ENCODE measurements at places on chromosomes 1 and 21.

GRCh38 chr1:147515045-147515869 is 26.0 kb upstream of the BCL9 start:
- peak; percentile 40 for DNase-seq

DNA sequence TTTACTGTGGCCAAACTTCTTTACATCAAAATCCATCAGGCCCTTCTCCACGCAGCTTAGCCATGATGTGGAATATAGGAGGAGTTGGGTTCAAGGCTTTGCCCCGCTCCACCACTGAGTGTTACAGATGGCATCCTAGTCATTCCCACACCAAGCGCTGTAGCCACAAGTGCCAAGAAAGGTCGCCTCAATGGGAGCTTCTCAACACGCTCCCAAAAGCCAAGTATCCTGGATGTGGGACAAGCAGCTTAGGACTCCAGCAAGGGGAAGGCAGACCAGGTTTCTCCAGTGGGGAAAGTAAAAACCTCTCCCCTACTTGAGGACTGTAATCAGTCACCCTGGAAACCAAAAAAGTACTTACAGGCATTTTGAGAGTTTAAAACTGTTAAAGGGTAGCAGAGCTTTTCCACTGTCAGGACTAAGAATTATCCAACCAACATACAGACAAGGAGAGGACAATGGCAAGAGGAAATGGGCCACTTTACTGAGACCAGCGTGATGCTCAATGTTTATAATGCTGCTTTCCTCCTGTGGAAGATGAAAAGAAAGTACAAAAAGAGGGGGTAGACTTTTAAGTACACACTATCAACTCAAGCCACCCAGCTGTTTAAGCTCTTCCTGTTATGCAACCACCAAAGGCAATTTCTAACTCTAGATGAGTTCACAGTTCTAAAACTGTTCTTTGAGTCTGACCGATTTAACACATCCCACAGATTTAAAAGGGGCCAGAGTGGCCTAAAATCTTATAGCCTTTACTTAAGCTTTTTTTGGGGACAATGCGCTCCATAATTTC is 120.7 kb upstream of the KRTAP19-8 start:
- DNase-seq, result peak; percentile 57

DNA sequence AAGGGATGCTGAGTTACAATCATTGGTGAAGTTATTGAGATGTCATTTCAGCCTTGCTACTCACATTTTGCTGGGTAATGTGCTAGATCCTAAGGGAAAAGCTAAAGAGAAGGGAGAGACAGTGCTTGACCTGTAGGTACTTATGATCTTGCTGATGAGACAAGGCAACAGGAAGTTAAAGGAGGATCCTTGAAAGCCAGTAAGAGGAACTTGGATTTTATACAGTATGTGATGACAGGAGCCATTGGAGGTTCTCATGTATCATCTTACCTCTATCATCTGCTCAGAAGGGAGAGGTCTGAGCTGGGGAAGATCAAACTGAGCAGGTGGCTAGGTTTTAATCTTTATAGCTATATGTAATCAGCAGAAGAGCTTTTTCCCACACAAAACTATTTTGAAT is 6.3 kb downstream of the APOBEC4 start:
- peak; percentile 32 for DNase-seq

GRCh38 chr1:45608175-45609156 is 15.4 kb downstream of the CCDC17 start:
- DNase-seq, result peak; percentile 60

GRCh38 chr1:66396212-66396890 is 137.6 kb upstream of the SGIP1 start:
- peak; percentile 97 for DNase-seq

DNA sequence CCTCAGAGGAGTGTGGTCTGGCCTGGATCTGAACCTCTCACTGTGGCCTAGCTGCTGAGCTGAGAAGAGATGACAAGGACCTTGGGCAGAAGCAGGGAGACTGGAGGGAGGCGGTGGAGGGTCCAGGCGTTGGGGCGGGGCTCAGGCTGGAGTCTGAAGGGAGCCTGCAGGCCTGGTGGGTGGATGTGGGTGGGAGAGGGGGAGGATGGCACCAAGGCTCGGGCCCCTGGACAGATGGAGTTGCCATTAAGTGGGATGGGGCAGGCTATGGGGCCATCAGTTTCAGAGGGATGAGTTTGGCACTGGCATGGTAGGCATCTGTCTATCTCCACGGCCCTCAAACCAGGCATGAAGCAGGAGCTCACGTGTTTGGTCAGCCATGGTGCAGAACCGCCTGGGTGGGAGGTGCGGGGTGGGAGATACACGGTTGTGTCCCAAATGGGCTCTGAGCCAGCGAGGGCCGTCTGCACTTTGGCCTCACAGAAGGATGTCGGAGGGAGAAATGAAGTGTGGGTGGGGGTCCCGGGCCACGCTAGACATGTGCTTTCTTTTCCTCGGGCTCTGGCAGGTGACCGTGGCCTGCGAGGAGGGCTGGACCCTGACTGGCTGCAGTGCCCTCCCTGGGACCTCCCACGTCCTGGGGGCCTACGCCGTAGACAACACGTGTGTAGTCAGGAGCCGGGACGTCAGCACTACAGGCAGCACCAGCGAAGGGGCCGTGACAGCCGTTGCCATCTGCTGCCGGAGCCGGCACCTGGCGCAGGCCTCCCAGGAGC is 23.6 kb downstream of the PCSK9 start:
- DNase-seq, result no peak

DNA sequence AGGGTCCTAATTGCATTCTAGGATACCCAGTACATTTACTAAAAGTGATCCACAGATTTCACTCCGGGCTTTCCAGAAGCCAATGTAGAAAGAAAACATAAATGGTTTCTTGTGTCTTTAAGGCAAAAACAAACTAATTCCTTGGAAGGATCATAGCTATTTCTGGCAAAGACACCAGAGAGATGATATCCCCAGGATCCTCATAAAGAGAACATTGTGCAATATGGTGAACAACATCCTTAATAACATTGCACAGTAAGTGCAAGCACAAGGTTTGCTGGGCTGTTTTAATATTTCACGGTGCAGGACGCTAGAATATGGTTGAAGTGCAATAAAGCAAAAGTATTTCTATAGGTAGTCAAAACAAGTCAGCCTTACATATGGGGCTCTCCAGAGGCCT is 83.0 kb downstream of the NTPCR start:
- DNase-seq, result no peak

DNA sequence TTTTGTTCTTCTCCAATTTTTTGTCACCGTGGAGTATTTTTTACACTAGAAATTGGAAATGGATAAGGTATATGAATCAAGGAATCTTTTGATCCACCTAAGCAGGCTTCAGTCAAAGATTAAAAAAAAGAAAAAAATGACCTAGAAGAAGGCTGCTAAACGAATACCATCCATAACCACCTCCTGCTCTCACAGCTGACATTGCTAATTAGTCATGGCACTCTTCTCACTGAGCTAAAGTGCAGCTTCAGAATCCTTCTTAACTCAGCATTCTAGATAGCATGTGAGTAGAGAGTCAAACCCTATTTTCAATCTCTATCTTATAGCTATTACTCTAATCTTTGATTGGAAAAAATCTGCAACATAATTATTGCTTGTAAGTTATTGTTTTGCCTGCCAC is 40.2 kb upstream of the ST6GALNAC5 start:
- no peak for DNase-seq

- peak; percentile 70 for DNase-seq
These were observed 4.5 kb downstream of the TNFSF4 start for GRCh38 chr1:173202424-173203145.

- DNase-seq, result peak; percentile 30
These were observed 4.0 kb upstream of the IFI16 start for GRCh38 chr1:159005676-159006075.

DNA sequence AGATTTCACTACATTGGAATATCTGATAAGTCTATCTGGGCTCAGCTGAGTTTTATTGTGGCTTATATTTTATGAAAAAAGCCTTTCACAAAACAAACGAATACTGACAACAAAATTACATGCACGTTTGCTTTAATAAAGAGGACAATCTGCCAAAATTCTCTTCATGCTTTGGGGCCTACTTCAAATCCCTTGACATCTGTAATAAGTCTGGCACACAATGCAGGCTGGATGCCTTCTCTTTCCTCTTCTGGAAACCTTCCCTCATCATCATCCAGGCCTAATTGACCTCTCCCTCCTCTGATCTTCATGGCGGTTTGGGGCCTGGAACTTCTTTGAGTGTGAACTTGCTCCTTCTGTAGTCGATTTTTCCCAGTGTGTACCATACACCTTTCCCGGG is 70.3 kb downstream of the MAP10 start:
- DNase-seq, result no peak

DNA sequence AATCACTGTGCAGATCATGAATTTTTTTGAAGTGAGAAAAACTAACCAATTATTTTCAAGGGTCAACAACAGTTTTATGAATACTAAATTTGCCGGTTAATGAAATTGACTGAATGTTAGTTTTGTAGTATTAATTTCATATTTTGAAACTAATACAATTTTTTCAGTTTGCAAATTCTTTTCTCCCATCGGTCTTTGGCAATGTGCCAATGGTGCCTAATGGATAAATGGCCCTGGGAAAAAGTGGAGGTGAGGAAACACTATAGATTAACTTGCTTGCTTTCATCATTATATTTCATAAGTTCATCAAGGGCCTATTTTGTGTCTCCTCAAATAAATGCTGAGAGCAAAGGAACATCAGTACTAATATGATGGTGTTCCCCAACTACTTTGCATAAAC is 4.1 kb downstream of the C1orf141 start:
- DNase-seq, result no peak

DNA sequence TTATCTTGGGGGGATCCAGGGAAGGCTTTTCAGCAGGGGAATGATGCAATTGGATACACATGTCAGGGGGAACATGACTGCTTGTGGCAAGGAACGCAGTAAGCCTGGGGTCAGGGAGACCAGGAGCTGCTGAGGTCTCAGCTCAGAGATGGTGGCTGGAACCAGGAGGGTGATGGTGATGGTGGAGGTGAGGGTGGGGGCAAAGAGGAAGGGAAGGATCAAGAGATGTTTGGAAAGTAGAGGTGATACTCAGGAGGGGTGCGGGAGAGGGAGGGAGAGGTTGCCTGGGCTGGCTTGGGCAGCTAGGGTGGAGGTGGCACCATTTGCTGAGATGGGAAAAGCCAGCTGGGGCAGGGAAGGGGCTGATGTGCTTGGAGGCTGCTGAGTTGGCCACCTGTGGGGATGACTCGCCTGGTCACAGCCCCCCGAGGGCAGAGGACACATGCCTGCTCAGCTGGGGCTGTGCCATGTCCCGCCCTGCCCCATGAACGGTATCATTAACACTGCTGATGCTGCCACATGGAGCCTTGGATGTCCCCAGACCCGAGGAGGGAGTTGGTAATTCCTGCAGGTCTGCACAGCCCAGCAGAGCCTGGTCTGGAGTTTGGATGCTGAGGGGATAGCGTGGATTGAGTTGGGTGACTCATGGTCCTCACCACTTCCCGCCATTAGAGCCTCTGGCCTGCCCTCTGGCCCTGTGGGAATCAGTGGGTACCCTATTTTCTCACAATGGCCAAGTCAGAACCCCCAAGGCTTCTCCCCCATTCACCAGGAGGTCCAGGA is 6.3 kb upstream of the PADI1 start:
- no peak for DNase-seq

- peak; percentile 20 for DNase-seq
These were observed 86.2 kb downstream of the DTL start for GRCh38 chr1:212121779-212122178.

DNA sequence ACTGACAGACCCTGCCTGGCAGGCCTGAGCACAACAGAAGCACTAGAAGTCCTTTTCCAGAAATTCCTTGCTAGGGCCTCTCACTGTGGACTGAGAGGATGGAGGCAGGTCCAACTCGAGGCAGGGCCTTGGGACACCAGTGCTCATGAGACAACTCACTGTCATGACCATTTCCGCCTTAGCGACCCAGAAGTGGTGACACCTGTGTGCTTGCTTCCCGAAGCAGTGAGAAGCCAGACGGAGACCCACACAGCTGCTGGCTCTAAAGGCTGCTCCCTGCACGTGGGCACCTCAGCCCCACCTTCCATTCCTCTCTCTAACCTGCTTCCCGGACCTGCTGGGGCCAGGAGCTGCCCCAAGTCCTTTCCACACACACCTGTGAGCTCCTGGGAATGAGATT is 33.0 kb downstream of the KCNC4 start:
- no peak for DNase-seq

DNA sequence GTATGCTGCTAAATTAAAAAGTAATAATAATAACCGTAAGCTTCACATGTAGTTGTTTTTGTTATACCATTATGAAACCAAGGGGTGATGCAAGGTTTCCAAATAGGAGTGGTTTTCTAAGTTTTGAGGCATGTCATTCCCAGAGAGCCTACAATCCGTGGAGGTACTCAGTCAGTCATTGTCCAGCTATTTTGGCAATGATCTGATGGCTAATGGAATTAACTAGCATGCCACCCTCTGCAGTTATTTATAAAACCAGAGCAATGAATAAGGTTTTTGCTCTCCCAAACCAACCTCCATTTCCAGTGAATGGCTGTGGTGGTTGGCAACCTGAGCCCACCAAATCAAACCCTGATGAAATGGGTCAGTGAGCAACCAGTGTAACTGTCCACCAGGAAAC is 106.4 kb downstream of the TBX15 start:
- no peak for DNase-seq

DNA sequence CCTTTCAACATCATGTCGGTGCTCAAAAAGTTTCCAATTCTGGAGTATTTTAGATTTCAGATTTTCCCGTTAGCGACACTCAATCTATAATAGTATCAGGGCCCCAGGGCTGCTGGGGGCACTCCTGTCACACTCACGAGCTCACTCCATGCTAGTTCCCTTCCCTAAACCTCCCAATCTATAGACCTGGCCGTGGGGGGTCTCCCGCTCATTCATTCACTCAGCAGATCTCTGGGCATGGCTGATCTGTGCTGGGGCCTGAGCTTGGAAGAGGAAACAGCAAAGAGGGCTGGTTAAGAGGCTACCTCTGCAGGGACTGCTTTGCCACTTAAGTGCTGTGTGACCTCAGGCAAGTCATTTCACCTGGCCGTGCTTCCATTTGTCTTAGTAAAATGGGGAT is 46.8 kb upstream of the LAPTM5 start:
- DNase-seq, result no peak

GRCh38 chr1:114896795-114897194 is 42.1 kb downstream of the SYCP1 start:
- no peak for DNase-seq

DNA sequence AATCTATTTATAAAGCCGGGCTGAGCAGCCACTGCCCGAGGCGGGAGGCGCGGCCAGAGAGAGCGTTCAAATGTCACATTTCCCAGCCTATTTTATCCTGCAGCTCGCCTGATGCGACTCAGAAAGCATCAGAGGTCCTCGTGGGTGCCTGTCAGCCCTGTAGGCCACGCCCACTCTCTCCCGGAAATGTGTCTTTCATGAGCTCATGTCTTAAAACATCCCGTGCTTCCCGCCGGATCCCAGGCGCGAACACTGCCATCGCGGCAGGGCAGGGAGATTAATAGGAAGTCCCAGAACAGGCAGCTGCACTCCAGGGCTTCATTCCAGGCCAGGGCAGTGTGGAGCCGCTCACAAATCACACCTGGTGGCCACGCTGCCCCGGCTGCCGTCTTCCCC is 117.5 kb downstream of the PRDM16 start:
- DNase-seq, result no peak

- DNase-seq, result no peak
These were observed 1041.3 kb downstream of the AMY1C start for GRCh38 chr1:104791030-104791429.
